Stimulated activated CD8-positive, alpha-beta memory T cell treated with anti-CD3 and anti-CD28 coated beads, Interleukin-4, amount 100 ng/mL, for 1 hour (primary cell): ENCODE measurements at places on chromosomes 3 and 15.

DNA sequence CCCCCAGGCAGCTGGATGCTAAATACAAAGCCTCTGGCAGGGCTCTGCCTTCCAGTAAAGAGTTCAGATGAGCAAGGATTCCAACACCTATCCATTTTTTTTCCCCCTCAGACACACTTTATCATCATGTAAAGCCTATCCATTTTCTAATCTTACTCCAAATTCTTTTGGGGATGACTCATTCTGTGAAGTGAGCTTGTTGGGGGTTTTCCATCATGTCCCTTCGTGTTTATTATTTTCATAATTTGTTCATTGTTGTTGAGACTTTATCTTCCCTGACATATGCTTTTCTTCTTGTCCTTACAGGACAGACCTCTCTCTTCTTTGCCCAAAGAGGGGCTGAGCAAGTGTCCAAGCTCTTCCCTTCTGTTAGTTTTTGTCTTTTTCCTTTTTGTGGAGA is 34.7 kb upstream of the SH3BP5 start:
- DNase-seq, result no peak

DNA sequence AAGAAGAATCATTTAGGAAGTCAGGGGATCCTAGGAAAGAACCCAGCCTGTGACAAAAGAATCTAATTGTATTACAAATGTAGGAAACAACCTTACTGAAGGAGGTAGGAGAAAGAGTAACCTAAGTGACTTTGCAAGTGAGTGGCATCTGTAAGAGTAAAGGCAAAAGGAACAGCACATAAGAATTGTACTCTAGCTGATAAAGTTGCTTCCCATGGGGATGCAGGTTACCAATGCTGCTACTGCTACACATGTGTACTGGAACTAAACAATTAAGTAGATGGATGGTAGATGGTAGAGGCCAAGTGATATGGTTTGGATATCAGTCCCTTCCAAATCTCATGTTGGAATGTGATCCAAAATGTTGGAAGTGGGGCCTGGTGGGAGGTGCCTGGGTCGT is 60.8 kb downstream of the OSBPL10 start:
- no peak for DNase-seq

DNA sequence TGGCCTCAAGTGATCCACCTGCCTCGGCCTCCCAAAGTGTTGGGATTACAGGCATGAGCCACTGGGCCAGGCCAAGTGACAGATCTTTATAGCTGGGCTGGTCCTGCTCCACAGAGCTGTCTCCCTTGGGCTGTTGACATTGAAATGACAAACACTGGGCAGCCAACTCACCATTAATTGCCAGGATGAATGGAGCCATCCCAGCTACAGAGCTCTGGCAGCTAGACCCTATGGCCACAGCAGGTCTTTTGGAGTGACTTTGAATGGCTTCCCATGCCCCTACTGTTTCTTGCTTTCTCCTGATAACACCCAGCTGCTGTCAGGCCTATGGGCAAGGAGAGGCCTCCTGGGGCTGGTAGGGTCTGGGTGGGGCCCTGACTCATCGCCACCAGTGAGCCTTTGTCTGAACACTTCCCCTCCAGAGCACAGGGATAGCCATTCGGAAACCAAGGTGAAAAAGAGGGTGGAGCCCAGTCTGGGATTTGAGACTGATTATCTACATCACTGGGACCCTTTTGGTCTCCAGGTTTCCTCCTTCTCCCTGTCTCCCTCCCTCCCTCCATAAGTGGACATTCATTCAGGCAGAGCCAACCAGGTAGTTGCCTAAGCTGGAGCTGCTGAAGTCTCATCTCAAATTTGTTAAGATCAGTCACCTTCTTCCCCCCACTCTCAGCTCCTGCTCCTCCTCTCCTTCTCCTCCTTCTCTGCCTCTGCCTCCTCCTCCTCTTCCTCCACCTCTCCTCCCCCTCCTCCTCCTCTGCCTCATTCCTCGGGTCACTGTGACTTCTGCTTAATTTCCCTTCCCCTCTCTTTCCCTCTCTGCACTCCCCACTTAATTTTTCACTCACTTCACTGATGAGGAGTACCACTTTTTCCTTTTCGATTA is 34.0 kb downstream of the BHLHE40 start:
- no peak for DNase-seq

GRCh38 chr3:114451561-114452018 is 157.8 kb downstream of the TIGIT start:
- no peak for DNase-seq

GRCh38 chr3:80688814-80689213 is 921.0 kb upstream of the ROBO1 start:
- no peak for DNase-seq

DNA sequence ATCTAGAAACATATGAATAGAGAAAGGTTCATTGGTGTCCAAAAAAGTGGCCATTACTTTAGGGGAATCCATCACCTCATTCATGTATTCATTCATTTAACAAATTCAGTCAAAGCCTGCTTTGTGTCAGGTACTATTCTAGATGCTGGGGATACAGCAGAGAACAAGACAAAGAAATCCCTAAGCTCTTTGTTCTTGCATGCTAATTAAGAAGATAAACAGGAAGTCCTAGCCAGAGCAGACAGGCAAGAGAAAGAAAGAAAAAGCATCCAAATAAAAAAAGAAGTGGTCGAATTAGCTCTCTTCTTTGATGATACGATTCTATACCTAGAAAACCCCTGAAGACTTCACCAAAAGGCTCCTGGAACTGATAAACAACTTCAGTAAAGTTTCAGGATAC is 12.4 kb upstream of the ZMAT3 start:
- DNase-seq, result no peak

DNA sequence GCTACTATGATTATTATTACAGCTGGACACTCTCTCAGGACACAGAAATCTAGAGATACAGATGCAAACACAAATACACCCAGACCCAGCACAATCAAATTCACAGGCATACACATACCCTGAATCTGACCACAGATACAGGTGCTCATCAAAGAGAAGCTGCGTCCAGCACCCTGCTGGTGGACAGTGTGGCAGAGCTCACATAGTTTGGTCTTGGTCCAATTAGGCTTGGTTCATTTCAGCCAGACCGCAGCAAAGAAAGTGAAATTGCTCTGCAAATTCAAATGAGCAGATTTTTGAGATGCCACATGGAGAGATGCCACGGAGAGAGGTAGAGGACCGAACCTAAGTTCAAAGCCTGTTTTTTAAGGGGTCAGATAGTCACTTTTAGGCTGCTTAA is 55.6 kb downstream of the ANAPC13 start:
- DNase-seq, result no peak

DNA sequence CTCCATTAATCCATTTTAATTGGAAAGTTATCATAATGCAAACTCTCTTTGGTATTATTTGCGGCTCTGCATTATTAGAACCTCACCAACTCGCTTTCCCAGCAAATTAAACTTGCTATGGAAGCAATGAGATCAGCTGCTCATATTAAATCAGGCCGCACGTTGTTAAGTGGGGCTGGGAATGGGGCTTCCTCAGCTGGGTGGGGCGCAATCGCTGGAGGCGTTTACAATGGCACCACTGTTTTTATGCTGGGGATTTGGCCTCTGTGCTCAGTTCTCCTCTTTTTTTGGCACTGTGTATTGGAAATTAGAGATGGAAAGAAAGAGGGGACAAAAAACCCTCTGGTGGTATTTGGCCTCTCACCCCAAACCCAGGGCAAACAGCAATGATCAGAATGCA is 72.2 kb downstream of the RPLP1 start:
- DNase-seq, result no peak

- no peak for DNase-seq
Measured at GRCh38 chr3:152574461-152575079, 260.4 kb upstream of the P2RY1 start.

DNA sequence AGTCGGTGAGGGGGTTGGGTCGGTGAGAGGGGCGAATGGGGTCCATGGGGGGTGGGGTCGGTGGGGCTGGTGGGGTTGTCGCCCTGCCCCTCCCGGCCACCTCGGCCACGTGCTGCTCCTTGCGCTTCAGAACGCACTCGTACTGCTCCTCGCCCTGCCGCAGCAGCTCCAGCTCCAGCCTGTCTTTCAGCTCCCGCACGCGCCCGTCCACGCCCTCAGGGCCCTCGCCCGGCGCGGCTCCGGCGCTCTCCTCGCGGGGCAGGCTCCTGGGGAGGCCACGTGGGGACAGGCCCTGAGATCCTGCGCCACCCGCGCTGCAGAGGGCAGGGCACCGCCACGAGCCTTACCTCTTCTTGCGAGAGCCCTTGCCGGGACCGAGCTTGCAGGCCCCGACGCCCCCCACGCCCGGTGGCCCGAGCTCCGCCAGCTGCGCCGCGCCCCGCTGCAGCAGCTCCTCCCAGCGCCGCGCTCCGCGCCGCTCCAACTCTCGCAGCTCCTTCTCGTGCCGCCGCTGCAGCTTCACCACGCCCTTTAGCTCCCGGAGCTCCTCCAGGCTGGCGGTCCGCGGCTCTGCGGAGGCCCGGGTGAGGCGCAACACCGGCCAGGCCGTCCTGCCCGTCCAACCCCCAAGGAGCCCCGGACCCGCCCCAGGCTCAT is 8.2 kb upstream of the ANKRD63 start:
- DNase-seq, result no peak

DNA sequence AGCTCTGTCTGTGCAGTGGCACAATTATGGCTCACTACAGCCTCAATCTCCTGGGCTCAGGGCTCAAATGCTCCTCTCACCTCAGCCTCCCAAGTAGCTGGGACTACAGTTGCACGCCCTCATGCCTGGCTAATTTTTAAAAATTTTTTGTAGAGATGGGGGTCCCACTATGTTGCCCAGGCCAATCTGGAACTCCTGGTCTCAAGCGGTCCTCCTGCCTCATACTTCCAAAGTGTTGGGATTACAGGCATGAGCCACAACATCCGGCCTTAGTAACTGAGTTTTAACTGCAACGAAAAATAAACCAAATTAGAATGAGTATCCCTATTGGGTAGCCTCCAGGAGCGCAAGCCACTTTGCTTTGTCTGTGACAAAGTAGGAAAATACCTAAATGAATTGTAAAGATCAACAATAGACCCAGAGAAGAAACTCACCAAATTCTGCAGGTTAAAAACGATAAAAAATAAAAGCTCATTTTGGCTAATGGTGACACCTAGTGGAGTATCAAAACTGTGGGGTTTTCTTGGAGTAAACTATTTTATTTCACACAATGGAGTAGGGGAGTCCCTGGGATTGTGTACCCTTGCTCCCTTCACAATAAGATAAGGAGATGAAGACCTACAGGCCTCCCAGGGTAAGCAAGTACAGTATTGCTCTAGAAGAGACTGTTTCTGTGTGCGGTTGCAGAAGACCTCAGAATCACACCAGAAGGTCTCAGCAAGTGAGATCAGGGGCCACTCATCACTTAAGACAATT is 21.0 kb upstream of the CA12 start:
- DNase-seq, result no peak

DNA sequence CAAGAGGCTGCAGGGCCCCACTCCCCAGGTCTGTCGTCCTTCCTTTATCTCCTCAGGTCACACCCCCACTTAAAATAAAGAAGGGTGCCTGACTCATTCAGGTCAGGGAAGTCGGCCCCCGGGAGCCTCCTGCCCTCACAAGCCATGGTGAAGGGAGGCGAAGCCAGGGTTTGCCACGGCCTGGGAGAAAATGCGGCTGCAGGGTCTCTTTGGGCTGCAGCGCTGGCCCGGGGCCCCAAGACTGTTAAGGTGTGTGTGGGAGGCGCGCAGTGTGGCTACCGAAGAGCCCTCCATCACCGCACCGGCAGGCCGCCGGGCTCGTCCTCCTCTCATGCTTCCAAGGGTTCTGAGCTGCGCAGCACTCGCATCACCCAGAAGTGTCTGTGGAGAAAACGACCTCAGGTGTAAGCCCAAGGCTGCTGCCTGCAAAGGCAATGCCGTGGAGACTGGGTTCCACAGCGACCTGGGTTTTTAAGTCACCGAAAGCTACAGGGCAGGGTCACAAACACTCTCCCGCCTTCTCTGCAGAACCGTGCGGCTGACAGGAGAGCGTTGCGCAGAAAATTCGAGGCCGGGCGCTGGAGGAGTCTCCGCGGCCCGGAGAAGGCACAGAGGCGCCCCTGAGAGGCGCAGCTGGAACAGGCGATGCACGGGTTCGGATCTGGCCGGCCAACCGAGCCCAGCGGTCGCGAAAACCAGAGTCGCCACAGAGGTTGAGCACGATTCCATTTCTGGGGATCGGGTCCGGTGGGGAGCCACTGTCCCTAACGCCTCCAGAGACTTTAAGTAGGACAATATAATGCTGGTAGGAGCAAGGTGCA is 8.7 kb downstream of the FOXL2 start:
- DNase-seq, result no peak

GRCh38 chr3:168850109-168850508 is 754.4 kb upstream of the GOLIM4 start:
- no peak for DNase-seq

- no peak for DNase-seq
Measured at GRCh38 chr15:68431792-68432401, at the start of gene ITGA11. Gene ITGA11, minus strand, starts transcription at chr15:68432163. Its CDS starts 97 bp downstream, at chr15:68432066.

- no peak for DNase-seq
Measured at GRCh38 chr15:92645051-92645631, 10.4 kb downstream of the FAM174B start.

GRCh38 chr3:30428251-30428650 is 178.2 kb upstream of the TGFBR2 start:
- no peak for DNase-seq

- DNase-seq, result no peak
Measured at GRCh38 chr15:41258750-41259471, 27.8 kb downstream of the CHP1 start.

- DNase-seq, result no peak
Measured at GRCh38 chr15:92997821-92998220, 91.2 kb downstream of the RGMA start.

GRCh38 chr3:99579246-99579645 is 59.1 kb upstream of the COL8A1 start:
- no peak for DNase-seq

- no peak for DNase-seq
Measured at GRCh38 chr3:161914703-161915417, 418.3 kb downstream of the OTOL1 start.

DNA sequence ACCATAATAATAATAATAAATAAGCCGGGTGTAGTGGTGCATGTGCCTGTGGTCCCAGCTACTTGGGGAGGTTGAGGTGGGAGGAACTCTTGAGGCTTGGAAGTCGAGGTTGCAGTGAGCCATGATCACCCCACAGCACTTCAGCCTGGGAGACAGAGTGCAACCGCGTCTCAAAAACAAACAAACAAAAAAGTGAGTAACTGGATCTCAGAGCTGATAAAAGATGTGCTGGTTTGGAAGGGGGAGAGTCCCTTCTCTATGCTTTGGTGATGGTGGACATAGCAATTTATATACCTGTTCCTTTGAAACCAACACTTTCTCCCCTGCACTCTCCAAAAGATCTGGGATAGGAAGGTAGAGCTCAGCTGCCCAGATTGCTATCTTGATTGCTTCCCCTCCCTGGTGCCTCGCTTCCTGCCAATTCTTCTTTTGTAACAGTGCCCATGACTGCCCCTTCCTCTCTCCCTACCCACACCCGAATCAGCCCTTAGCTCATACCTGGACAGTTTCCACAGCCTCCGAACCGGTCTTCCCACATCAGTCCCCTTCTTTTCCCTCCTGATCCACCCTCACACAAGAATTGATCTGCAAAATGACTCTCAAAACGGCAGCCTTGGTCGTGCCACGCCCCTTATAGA is 55.1 kb upstream of the UBE2E1 start:
- no peak for DNase-seq

- DNase-seq, result no peak
Measured at GRCh38 chr3:180934638-180935037, 22.2 kb downstream of the FXR1 start.

- no peak for DNase-seq
Measured at GRCh38 chr3:125118600-125118999, 62.8 kb upstream of the HEG1 start.
